ENCODE measurements at places on chromosomes 7 and 10. TPM values are rescaled to one million over a fixed set of nuclear protein-coding genes. Genes with fewer than 3 reads are reported as not detected.

HTRA1 gene
- total RNA-seq = 121 TPM

PVRIG gene
- 0.36 TPM for total RNA-seq

ENKUR gene
- total RNA-seq = not detected

CYP2C19 gene
- total RNA-seq = not detected

ZNF273 gene
- 38.2 TPM for total RNA-seq

SPDYE5 gene
- not detected for total RNA-seq

TET1 gene
- 8.9 TPM for total RNA-seq

TRIL gene
- 7.5 TPM for total RNA-seq

MSMB gene
- not detected for total RNA-seq

MEIG1 gene
- total RNA-seq = 1.3 TPM

LEP gene
- total RNA-seq = 1.4 TPM

HYAL4 gene
- not detected for total RNA-seq

BMPER gene
- total RNA-seq = 2.1 TPM

LRRD1 gene
- not detected for total RNA-seq

SLC13A1 gene
- not detected for total RNA-seq

C7orf57 gene
- total RNA-seq = not detected

C1QL3 gene
- 0.14 TPM for total RNA-seq

HNRNPA2B1 gene
- total RNA-seq = 168 TPM

PLEKHA8 gene
- 12.2 TPM for total RNA-seq

TRPV6 gene
- total RNA-seq = not detected

TMEM213 gene
- not detected for total RNA-seq

LGI1 gene
- total RNA-seq = 3.2 TPM
